NCI-H82 (cell line): ENCODE measurements at places on chromosomes 13 and 19.

DNA sequence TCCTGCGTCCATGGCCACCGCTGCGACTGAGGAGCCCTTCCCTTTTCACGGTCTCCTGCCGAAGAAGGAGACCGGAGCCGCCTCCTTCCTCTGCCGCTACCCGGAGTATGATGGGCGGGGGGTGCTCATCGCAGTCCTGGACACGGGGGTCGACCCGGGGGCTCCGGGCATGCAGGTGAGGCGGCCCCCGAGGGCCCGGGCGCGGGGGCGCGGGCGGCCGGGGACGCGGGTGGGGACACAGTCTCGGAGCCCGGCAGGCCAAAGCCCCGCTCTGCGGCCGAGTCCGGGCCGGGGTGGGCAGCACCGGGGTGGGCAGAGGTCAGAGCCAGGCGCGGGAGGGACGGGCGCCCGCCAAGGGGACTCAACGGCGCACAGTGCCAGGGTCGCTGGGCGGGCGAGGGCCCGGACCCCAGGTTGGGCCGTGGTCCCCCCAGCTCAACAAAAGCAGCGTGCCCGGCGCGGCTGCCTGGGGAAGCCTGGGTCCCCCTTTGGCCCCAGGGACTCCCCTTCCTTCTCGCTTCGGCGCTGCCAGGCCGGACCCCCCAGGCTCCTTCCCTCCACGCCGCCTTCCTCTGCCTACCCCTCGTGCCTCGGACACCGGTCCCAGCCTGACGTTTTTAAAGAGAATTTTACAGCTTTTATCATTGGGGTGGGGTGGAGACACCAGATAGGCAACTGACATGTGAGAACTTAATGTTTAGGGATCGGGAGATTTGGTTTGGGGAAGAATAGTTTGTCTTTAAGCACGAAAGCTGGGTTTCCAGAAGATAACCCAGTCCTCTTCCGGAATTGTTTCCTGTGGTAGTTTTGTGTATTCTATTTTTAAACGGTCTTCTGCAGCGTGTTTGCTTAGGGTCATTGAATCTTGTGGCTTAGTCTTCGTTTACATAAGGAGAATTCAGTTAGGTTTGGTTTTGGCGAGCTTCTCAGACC, 509 bp downstream of the TPP2 start:
- peak; percentile 45 for DNase-seq

GRCh38 chr13:28983641-28984040, 163.5 kb downstream of the MTUS2 start:
- no peak for DNase-seq

GRCh38 chr19:17529239-17530158, 18.1 kb downstream of the PGLS start:
- no peak for DNase-seq

GRCh38 chr13:39200249-39200910, 162.1 kb downstream of the NHLRC3 start:
- no peak for DNase-seq

- DNase-seq, result no peak
Measured at GRCh38 chr19:5971714-5972354, 6.1 kb downstream of the RANBP3 start.

GRCh38 chr19:46536391-46536790, 40.7 kb upstream of the PNMA8B start:
- no peak for DNase-seq

DNA sequence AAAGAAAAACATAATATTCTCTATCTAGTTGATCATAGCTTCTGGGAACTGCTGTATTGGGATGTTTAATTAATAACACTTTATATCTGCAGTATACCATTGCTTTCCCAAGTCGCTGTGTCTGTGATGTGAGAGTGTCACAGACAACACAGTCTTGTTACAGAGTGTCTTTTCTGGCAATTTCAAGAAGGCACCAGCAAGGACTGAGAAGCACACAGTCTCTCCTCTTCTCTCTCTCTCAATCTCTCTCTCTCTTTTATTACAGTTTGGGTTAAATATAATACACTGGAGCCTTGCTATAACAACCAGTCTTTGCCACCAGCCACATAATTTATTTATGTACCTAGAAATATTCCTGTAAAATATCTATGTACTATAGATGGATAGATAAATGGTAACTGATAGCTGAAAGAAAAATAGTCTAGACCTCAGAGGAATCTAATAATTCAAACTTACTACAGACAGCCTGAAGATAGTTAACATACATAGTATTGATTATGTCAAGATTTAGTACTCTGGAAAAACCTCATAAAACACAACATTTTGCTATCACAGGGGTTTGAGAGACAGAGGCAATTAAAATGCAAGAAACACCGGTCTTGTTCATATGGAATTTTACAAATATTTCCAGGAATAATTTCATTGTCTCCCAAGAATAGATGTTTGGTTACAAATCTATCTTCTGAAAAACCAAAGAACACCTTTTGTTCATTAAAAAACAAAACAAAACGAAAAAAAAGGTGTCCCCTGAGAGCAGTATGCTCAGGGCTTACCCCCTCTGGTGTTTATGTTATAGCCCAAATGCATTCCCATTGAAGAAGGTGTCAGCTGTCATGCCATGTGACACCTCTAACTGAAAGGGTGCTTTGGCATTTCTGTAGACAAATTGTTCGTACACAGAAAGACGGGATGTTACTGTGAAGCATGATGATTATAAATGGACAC, 507.8 kb downstream of the TBC1D4 start:
- DNase-seq, result peak; percentile 21

DNA sequence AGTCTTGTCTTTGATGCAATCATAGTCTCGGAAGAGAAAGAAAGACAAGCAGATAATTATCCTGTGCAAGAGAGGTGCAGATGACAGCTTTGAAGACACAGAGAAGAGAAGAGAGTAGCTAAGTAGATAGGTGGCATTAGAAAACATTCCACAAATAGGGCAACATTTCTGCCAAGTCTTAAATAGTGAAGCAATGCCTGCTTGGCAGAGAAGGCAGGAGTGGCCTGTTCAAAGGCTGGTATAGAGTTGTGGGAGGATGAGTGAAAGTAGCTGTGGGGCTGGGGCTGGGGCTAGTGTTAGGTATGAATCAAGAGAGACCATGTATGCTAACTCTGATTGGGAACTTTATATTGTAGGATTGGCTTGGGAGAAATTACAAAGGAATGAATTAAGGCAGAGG, 305.5 kb downstream of the DNAJC15 start:
- no peak for DNase-seq

GRCh38 chr19:48634036-48634342, 3.2 kb downstream of the DBP start:
- DNase-seq, result no peak

DNA sequence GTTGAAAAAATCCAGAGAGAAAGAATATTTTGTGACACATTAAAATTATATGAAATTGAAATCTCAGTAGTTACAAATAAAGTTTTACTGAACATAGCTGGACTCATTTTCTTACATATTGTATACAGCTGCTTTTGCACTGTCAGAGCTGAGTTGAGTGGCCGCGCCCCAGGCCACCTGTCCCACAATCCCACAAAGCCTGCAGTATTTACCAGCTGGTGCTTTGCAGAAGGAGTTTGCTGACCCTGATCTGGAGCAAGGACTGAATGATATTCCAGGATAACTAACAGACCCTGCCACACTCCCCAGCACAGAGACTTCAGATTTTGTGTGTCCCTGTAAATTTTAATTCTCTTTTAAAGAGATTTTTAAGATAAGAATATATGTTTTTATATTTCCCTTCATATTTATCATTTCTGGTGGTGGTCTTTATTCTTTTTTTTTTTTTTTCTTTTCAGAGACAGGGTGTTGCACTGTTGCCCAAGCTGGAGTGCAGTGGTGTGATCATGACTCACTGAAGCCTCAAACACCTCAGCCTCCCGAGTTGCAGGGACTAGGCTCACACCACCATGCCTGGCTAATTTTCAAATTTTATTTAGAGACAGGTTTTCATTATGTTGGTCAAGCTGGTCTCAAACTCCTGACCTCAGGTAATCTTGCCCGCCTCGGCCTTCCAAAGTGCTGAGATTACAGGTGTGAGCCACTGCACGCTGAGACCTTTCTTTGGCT, 48.5 kb downstream of the TDRD12 start:
- peak; percentile 37 for DNase-seq

DNA sequence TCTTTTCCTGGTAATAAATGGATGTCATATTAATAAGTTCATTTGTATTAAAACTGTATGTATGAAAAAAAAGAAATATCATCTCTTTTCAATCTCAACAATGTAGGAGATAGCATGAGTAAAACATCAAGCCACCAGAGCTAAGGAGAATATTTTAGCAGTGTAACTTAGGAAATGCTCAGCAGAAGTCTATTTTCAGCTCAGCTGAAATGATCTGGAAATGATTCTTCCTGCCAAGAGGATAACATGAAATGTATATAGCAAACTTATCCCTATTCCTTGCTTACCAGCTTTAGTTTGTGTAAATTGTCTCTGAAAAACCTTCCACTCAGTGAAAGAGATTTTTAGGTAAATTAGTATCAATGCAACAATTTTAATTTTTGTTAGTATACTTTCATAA, 1194.4 kb downstream of the SLITRK1 start:
- DNase-seq, result no peak

DNA sequence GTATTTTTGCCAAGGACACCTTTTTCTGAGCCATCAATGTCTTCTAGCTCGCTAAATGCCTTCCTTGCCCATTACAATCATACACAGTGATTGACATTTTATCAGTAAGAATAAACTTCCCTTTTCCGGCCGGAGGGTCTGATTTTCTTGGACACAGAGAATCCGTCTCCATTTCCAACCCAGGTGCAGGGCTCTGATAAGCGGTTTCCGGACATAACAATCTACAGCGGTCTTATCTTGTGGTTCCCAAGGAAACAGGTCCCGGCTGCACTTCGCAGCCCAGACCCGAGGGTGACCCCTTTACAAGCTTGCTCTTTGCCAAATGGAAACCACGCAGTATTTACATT, 5.1 kb upstream of the ZNF77 start:
- peak; percentile 35 for DNase-seq

GRCh38 chr13:60583196-60583888, 186.3 kb downstream of the TDRD3 start:
- DNase-seq, result no peak

- DNase-seq, result no peak
Measured at GRCh38 chr13:53501387-53501786, 472.8 kb downstream of the OLFM4 start.

DNA sequence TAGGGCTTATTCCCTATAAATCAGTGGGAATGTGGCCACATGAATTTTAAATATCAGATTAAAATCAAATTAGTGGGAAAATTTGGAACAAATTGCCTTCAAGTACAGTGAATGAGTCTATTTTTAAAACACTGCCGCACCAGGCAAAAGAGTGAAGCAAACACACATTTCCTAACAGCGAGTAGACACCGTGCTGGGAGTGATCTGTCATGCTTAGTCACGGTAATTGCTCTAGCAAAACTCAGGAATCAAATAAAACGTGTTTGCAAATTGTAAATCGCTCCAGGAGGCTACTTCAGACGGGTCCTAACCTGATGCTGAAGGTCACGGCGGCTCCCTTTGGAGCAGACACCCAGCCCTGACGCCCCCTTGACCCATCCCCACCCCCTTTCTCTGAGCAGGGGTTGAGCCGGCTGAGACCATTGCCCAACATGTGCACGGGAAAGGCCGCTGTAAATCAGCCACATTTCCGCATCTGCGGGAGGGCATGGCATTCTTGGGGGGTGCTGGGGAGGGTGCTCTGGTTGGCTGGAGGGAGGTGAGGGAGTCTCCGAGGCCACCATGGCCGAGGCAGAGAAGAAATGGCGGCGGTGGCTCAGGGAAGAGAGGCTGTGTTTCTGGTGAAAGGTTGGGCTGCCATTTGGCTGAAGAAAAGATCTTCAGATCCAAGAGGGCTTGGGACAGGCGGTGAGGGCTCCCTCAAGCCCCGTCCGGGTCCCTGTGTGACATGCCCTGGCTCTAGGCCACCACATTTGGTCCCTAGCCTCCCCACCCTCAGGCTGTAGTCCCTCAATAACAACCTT, 8.9 kb downstream of the CEBPA start:
- DNase-seq, result peak; percentile 24

- DNase-seq, result peak; percentile 80
Measured at GRCh38 chr13:35472323-35472881, 4.1 kb downstream of the MAB21L1 start.

DNA sequence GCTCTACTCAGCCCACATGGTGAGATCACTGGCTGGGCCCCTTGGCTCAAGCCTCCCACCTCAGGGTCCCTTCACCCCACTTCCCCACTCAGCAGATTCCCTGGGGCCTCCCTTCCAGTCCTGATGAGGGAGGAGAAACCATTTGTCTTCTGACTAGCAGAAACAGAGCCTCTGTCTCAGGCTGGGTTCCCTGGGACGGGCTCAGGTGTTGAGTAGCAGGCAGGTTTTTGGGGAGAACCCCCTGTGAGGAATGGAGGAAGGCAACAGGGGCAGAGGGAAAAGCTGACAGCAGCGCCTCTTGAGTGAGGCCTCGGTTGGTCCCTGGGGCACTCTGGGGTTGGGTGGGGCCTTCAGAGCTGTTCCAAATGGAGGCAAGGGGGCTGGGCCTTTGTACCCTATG, 452.2 kb downstream of the TSHZ3 start:
- no peak for DNase-seq

DNA sequence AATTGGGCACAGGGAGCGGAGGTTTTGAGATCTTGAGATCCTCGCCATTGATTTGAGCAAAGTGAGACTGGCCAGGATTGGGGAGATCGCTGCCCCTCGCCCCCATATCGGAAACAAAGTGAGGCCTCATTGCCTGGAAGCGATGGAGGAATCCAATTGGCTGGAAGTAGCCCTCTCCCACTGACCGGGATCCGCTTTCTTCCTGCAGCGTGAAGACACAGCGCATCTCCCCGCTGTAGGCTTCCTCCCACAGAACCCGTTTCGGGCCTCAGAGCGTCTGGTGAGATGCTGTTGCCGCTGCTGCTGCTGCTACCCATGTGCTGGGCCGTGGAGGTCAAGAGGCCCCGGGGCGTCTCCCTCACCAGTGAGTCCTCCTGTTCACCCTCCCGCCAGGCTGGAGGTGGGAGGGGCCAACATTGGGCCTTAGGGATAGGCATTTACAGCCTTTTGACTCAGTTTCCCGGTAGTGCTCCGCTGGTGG, 438 bp downstream of the PRKCSH start:
- no peak for DNase-seq

DNA sequence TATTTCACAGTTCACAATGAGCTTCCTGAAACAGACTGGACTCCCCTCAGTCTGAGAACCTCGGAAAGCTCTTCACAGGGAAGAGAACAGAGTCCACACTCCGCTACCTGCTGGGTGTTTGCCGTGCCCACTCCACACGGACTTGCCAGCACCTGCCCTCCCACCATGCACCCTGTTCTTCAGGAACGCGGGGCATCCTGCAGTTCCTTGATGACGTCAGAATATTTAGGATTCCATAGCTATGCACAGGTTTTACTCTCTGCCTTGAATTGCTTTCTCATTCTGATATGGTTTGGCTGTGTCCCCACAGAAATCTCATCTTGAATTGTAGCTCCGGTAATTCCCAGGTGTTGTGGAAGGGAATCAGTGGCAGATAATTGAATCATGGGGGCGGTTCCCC, 74.4 kb upstream of the FARP1 start:
- DNase-seq, result peak; percentile 41

GRCh38 chr13:91836553-91836952, 438.1 kb downstream of the GPC5 start:
- DNase-seq, result no peak

DNA sequence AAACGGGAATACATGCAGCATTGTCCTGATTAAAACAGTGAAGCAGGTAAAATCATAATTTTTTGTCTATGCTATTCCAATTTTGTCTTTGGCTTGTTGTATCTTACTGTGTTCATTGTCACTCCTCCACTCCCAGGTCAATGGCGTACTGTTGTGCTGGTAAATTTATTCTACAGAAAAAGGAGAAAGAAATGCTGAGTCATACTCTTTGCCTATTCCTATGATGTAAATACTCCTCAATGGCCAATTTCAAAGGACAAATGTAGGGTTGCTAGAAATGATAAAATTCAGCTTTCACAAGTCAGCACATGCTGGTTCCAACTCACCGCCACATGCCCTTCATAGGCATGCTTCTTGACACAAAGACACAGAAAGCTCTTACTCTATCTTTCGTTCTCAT, 694.4 kb upstream of the PCDH20 start:
- DNase-seq, result no peak
